DMS 273 treated with DMSO at 0.1 percent for 48 hours (cell line): ENCODE measurements at places on chromosomes 3 and 15.
A peak's percentile ranks its signal among the peaks of the same experiment; 100 is the strongest.

DNA sequence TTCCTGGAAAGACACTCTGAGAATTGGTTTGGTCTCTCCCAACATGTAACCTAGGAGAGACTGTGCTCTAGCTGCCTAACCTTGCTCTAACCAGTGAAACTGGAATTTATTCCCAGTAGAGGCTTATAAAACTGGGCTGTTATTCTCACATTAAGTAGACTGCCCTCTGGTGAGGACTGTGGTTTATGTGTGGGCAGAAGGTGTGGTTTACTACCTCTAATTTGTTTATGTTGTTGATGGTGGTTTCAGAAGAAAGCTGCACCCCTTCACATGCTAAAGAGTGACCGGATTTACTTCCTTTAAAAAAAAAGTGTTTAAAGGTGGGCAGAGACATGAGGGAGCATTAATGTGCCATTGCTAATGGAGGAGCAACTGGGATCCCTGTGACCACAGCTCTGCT lies 273.2 kb downstream of the MECOM start:
- peak; percentile 46 for DNase-seq

DNA sequence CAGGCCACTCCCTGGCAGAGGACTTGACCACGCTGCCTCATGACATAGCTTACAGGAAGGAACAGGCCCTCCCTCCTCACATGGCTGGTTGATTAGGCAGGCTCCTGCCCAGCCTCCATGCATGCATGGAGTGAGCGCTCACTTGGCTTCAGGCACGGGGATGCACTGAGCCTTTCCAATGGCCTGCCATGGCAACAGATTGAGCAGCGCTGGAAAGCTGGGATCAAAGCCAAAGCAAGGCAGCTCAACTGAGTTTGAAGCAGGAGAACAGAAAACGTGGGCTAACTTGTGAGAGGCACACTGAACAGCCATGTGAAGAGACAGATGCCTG lies 5.9 kb upstream of the GRAMD2A start:
- peak; percentile 33 for DNase-seq

DNA sequence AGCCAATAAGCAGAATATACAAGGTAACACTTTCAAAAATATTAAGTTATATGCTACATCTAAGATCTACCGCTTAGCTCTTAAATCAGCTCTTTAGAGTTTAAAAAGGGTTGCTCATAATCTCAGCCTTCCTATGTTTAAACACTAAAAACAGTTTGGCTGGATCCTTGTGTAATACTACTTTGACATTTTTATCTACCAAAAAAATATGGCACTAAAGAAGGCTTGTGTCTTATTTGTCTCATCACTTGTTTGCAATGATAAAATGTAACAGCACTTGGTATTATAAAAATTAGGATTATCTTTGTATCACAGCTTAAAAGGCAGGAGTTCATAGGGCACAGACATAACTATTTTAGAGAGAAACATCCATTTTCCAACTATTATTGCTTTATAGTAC lies 9.8 kb downstream of the ANKRD28 start:
- DNase-seq, result no peak

DNA sequence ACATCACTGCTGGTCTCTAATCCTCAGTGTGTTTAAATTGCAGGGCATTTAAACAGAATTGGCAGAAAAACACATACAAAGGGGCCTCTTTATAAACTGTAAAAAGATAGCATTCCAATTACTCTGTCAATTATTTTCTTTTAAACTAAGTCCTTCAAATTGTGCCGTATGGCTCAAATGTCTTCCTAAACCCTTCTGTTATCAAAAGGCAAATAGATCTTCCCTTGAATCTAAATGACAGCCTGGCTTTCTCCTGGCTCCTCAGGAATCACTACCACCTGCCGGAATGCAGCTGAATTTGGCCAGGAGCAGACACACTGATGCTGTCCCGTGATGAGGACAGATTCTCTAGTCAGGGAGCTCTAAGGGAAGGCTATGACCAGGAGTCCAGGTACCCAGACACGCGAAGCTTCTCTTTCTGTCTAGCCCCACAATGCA lies 85.6 kb downstream of the IGF2BP2 start:
- no peak for DNase-seq

- DNase-seq, result no peak
These were observed 365.6 kb downstream of the PTPRG start for GRCh38 chr3:61926923-61927322.

DNA sequence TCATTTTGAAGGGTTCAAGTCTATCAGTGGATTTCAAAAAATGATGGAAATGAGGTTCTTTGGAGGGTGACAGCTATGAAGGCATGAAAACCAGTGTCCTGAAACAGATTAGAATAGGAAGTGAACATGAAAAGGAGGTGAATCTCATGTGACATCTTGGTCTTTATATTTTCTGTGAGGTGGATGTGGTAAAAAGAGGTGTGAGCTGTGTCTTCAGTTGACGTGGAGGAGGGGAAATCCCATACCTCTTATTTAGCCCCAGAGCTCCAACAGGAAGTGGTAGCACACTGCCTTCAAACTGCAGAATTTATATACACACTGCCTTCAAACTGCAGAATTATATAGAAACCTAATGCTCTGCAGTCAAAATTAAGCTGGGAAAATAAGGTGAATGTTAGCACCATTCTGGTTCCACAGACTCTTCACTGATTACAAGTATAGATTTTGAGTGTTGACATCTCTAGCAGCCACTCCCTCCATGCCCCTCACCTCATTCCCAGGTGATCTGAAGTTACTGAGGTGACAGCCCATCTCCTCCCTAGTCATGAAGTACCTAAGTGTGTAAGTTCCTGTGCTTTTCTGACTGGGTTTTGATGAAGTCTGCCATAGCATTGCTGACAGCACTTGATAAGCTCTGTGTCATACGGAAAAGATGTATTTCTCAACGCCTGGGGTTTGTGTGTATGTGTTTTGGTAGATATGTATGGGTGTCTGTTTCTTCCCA lies 2.7 kb downstream of the RAB8B start:
- no peak for DNase-seq

GRCh38 chr15:72998226-72998625 lies 54.0 kb upstream of the NEO1 start:
- no peak for DNase-seq
